ENCODE measurements at places on chromosomes 1 and 21.

DNA sequence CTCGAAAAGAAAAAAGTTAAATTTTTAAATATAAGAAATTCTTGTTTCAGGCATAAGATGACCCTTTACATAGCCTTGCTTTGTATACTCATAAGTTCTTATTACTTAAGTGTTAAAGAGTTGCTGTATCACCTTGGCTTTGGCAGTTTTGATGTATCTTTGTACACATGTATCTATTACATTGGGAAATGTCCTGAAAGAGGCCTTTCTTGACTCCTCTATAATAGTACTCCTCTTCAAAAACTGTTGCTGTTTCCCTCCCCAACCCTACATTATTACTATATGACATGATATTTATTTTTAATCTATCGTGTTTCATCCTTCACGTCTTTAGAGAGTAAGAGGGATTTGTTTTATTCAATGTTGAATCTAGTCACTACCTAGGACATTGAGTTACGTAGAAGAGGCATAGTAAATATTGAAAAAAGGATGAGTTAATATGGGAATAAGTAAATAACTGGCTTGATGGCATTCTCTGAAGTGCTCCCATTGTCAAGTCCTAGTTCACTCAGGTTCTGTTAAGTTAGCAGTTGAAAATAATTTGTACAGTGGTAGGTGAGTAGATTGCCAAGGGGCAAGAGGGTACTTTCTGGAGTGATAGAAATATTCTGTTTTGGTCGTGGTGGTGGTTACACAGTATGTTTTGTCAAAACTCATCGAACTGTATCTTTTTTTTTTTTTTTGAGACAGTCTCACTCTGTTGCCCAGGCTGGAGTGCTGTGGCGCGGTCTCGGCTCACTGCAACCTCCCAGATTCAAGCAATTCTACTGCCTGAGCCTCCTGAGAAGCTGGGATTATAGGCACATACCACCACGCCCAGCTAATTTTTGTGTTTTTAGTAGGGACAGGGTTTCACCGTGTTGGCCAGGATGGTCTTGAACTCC, 8.2 kb downstream of the THRAP3 start:
- no peak for DNase-seq

DNA sequence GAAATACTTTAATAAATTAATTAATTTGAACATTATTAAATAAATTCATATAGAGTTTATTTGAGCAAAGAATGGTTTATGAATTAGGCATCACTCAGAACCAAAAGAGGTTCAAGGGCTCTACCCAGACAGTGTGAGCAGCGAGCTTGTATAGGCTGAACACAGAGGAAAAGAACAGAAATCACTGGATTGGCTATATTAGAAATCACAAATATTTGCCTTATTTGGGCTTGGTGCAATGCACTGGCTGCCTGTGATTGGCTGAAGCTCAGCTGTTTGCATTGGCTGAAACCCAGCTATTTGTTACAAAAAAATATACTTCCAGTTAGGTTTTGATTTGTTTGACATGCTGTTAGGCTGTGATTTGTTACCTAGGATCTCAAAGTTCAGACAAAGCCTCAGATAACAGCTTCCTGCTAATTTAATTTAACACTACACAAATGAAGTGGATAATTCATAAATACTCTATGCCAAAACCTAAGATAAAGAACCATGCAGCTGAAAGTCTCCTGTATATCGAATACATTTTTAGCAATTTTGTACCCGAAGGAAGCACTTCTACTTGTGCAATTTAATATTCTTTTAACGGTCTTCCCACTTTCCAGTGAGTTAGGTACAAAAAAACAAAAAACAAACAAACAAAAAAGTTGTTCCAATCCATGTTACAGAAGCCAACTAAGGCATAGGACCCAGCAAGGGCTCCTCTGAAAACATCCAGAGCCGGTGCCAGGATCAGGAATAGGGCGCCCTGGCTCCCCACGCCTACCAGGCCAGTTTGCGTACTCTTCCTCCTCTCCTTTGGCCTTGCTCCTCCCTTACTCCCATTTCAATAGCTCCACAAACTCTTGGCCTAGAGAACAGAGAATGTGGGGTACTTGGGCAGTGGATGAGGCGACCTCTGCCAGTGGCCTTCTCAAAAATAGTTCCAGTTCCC, 179.1 kb downstream of the DUSP10 start:
- DNase-seq, result no peak

DNA sequence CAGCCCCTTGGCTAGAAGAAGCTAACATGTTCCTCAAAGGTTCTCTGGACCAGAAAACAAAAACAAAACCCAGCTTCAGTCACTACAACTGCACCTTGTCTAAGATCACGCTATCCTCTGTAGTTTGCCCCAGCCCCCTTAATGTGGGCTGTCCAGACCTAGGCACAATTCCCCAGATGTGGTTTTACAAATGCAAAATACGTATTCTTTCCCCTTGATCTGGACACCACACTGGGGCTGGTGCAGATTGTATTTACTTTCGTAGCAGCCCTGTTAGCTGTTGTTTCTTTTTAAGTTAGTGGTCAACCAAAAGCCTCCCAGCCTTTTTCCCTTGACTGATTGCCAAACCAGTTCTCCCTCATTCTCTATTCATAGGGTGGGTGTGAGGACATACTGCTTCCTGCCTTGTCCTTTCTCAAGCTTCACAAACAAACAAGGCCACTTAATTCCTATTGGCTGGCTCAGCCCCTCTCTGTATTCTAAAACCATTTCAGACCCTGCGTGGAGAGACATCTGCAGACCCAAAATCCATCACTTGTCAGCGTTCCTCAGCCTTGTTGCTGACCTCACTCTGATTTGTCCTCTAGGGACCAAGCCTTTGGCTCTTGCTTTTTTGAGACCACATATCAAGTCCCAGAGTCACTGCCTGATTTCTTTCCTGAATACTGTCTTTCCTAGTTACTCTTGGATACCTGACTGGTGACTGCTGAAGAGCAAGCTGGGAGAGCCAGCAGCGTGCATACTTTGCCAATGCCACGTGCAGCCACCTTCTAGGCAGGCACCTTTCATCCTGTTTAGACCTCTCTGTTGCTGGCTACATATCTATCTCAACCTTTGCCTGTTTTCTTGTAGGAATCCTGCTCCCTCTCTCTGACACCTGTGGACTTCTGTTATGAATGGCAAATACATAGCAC, 96.4 kb upstream of the RAB3GAP2 start:
- DNase-seq, result no peak

DNA sequence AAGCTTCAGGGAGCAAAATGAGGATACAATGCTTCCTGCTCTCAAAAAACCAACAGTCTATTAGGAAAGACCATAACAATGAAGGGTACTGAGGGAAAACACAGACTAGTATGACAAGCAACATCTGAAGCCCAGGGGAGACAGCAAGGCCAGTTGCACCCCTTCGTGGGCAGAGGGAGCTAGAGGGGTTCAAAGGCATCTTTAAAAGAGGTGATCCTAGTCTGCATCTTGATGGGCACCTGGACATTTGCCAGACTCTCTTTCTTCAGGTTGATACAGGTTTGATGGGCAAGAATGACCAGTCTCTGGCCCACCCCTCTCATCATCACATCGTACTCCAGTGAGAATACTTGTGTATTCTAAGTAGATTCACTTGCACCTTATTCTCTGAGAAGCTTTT, 177.7 kb downstream of the VAV3 start:
- no peak for DNase-seq

DNA sequence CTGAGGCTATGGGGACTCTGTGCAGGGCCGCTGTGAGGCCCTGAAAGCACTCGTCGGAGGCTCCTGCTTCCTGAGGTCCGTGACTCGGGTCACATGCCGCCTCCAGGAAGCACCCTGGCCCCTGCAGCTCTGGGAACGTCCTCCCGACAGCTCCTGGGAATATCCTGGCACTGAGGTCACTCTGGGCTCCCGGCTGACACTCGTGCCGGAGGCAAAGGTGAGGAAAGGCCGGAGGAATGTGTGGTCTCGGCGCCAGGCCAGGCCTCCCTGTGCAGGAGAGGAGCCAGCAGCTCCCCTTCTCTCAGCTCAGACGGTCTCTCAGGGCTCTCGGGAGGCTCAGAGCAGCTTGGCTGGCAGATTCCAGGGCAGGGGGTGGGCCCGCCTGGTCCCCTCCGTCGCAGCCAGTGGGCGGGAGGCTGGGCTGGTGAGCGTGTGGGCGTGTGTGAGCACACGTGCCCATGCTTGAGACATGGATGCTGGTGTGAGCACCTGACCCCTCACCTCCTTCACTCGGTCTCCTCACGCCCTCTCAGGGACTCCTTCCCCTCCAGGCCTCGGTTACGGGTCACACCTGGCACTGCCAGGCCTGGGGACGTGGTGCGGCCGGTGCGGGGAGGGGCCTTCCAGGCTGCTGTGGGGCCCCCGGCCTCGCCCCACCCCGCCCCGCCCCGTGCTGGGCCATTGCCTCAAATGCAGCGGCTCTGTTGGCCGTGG, 5.5 kb upstream of the RNF223 start:
- no peak for DNase-seq

GRCh38 chr1:2459757-2460156, 16.3 kb upstream of the PLCH2 start:
- DNase-seq, result no peak

DNA sequence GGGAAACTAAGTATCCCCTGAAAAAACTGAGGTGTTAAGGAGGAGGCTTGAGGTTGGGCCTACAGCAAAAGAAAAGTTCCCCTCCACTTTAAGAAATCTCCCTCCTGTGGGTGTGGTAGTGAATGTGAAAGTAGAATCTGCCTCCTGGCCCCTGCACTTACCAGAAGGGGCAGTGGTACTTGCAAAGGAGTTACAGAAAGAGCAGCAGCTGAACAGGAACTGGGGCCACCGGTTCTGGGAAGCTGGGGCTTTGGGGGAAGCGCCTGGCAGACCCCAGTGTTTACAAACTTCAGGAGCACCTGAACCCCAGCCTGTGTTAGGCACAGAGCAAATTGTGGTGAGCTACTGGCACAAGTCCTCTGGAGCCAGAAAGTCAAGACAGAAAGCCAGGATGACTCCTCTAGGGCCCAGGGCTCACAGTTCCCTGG, 250.2 kb upstream of the FGGY start:
- no peak for DNase-seq

DNA sequence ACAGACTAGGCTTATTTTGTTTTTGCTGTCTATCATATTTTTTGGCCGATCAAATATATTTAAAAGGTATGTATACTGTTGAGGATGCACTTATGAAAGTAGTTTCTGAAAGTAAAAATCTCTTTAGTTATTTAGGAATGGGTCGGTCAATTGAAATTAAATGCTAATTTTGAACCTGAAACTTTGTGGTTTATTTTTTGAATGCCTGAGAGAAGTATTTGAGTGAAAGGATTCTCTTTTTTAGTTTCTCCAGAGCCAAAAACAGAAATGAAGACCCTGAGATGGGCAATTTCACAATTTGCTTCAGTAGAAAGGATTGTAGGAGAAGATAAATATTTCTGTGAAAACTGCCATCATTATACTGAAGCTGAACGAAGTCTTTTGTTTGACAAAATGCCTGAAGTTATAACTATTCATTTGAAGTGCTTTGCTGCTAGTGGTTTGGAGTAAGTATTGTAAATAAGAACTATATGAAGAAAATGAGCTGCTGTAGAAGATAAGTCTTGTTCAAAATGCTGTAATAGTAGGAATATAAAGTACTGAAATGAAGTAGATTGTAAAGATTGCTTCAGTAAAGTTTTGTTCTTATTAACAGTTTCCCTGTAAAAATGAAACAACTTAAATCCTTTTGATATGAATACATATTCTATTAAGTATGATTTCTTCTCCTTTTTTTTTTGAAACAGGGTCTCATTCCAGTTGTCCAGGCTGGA, 11.5 kb downstream of the USP1 start:
- no peak for DNase-seq

DNA sequence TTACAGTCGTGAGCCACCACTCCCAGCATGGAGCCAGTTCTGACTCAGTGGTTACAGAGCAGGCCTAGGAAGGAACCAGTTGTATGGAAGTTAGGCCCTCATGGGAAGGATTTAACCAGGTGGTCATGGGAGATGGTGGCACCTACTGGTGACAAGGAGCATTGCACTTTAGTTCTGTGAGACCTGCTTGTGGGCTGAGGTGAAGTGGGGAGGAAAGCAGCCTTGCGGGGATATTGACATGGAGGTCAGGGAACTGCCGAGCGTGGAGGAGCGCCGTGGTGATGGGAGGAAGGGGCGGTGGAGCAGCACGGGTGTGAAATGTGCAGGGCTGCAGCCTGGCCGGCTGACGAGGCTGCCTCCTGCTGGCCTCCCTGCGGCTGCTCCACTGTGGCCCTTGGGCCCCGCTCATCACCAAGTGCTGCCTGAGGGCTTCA, 100.4 kb downstream of the GALNT2 start:
- no peak for DNase-seq

DNA sequence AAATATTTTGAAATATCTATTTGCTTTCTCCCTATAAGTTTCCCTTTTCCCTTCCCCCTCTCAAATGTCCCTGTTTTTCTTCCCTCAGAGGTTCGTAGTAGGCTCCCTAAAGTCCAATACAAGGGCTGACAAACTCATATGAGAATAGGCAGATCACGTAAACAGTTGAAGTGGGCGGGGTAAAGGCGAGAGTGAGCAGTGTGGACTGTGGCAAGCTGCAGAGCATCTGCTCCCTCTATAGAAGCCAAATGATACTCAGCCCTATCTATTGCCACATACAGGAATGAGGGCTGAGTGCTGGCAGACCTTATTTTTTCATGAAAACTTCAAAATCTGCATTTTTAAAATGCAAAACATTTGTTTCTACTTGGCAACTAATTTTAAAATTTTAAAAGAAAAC, 26.3 kb downstream of the PRDX6 start:
- DNase-seq, result no peak

DNA sequence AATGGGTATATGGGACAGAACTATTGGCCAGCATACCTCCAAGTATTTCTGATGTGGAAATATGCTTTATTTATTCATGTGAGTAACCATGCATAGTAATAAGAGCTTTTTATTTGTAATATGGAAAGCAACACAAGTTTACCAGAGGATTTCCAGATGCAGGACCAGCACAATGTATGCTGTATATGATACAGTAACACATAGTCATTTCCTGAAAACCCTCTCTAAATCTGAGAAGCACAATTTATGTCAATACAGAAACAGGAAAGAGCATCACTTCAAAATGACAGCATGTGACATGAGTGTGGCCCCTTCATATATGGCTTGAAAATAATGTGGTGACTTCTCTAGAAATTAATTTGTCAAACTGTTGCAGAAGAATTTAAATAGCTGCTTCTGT, 1134.7 kb upstream of the ADGRL2 start:
- DNase-seq, result no peak

- no peak for DNase-seq
Measured at GRCh38 chr1:19423130-19423529, 62.2 kb downstream of the CAPZB start.

GRCh38 chr1:4309676-4310320, 344.6 kb upstream of the AJAP1 start:
- DNase-seq, result no peak

- no peak for DNase-seq
Measured at GRCh38 chr1:169949139-169949538, 55.4 kb upstream of the SCYL3 start.

GRCh38 chr1:101295209-101295608, 58.4 kb downstream of the S1PR1 start:
- DNase-seq, result no peak

DNA sequence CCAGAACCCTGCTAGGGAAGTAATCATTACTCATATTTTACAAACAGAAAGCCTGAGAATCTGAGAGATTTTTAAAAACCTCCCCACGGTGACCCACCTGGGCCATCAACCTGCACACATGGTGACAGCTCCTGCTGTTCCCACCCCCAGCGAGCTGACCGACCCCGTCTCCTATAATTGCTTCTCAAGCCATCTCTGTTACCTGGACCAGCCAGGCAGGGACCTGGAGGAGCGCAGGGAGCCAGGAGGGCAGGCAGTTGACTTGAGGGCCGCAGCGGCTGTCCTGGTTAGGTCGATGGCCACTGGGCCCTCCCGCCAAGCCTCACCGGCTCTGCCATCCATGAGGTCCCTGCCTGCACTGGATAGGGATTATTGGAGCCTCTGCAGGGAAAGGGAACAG, 7.7 kb downstream of the TFF2 start:
- DNase-seq, result no peak
